ELF-1 (cell line): ENCODE measurements at places on chromosomes 11 and 22.

DNA sequence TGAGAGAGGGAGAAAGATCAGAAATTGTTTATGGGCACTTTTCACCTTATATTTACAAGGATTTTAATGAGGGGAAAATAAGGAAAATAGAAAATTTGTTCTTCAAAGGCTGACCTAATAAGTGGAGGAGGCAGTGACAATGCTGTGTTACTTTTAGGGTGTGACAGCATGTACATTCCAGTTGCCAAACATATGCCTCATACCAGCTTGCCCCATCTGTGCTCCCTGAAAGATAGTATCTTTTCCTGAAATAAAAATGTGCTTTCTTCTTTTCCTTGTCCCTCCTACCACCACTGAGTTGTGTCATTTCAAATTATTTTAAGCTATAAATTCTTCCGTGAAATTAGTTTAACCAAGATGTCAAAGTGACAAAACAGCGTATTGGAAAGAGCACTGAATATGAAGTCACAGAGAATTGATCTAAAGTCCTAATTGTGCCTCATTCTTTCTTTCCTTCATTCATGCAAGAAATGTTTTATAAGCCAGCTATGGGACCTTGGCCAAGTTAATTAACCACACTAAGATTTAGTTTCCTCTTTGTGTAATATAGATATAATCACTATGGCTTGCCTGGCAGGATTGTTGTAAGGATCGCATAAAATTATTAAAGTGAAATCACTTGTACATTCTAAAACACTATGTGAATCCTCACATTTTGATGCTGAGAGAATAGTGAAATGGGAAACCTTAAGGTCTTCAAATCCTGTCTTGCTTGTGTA lies 1307.5 kb upstream of the TENM4 start:
- DNase-seq: no peak

- no peak for DNase-seq
Observed at GRCh38 chr11:19436932-19437331, 196.2 kb upstream of the E2F8 start.

GRCh38 chr11:119501777-119502405 lies 78.9 kb upstream of the THY1 start:
- peak; percentile 83 for DNase-seq

- DNase-seq: no peak
Observed at GRCh38 chr11:100930185-100930778, 199.3 kb downstream of the PGR start.

DNA sequence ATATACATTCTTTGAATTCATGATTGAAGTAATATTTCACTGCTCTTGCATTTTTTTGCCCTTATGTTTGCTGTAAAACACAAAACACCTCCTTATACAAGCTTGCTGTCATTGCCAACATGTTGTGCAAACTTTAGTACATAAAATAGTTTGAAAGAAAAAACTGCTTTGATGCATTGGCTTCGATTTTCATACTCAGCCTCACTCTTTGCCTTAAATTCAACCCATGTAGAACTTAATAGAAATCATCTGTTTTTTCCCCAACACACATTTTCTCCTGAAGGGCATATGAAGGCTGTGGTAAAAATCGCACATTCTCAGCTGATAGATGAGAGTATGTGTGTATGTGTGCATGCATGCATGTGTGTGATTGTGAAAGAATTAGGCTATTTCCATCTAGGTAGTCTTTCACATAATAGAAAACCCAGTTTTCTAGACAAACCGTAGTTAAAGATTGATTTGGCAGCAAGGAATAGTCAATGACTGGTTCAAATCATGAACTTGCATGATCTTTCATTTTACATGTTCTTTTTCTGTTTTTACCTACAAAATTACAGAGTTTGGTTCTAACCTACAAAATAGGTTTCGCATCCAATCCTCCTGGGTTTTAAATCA lies 72.8 kb upstream of the MTMR2 start:
- DNase-seq: no peak

DNA sequence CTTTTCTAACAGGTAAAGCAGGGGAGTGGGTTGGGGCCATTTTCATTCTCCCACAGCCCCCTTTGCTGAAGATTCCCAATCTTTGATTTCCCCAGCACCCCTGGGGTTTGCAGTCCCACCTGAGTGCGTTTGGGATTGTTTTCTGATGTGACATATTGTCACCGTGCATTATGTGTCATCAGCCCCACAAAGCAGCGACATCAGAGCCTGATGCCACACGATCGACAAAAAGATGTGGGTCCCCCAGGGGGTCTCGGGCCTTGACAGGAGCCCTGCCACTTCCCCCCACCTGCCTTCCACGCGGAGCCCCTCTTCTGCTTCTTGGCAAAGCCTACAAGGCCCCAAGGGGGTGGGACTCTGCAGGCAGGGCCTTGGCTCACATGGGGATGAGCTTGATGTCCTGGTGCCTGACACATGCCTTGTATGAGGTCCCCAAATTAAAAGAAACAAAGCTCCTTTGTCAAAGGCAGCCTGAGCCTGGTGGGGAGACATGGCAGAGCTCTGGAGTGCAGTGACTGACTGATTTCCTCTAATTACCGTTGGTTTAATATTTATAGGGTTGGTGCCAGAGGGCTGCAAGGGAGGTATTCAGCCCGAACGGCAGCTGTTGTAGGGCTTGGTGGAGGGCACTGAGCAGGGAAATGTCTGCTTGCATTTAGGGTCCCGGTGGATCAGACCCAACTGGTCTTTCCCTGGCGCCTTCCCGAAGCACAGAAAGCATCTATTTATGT lies 149.2 kb downstream of the MIAT start:
- no peak for DNase-seq

DNA sequence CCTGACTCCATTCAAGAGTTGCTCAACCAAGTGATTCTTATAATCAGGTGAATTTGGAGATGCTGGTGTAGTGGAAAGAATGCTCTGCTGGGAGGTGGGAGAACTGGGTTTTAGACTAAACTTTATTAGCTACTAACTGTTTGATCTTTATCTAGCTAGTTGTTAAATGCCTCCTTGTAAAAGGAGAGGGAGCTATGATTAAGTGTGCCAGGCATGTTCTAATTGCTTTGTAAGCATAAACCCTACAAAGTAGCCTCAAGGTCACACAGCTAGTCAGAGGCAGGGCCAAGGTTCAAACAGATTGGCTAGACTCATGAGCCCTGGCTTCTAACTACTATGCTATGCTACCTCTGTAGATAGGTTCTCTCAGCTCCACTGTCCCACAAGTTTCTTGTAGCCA lies 105.5 kb downstream of the NXPE2 start:
- no peak for DNase-seq

- no peak for DNase-seq
Observed at GRCh38 chr11:123143476-123143875, 51.6 kb downstream of the CLMP start.

DNA sequence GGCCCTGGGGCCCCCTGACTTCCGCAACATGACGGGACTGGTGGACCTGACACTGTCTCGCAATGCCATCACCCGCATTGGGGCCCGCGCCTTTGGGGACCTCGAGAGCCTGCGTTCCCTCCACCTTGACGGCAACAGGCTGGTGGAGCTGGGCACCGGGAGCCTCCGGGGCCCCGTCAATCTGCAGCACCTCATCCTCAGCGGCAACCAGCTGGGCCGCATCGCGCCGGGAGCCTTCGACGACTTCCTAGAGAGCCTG lies 992 bp downstream of the LRFN4 start:
- no peak for DNase-seq

DNA sequence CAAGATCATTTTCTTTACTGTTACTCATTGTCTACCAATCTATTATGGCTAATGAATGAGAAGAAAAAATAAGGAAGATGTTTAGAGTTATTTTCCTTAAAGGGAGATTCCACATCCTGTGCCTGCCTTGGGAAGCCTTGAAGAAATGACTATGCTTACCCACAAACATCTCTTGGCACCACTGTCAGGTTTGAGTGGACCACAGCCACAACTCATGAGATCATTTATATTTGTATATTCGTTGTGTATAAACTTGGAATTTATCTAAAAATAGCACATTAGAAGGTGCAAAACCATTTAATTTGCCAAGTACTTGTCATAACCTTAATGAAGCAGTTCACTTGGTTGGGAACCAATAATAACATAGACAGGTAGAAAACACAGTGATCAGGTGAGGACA lies 740.8 kb downstream of the DLG2 start:
- DNase-seq: no peak
